ENCODE measurements at places on chromosomes 3 and 15.

DNA sequence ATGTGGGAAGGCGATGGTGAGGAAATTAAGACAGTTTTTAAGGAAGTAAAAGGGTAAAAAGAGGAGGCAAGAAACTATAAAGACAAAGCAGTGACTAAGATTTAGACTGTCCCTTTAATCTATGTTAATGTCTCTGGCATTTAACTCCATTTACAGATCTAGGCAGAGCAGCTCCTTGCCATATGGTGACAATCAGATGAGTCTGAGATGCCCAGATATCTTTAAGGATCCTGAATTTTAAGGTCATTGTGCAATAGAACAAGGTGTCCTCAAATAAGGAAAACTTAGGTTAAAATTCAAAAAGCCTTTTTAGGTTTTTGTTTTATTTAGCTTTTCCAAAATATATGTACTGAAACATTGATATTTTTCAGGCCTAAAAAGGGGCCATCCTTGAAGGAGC is 24.1 kb downstream of the RASGRP1 start:
- DNase-seq: no peak

GRCh38 chr3:49161808-49162530 is 4.2 kb downstream of the CCDC71 start:
- DNase-seq: no peak

DNA sequence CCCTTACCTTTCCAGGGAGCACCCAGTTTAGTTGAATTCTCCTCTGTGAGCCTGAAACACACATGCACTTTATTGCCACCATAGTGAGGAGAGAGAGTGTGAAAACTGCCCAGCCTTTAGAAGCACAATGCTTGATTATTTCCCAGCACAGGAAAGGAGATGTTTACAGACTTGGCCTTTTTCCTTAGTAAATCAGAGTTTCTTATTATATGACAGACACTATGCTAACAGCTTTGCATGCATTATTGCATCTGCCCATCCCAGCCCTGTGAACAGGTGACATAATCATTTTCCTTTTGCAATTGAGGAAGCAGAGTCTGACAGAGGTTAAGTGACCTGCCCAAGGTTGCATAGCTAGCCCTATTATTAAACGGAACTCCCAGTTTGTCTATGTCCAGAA is 36.5 kb downstream of the CAPN3 start:
- DNase-seq: no peak

GRCh38 chr15:39486621-39487457 is 94.0 kb upstream of the THBS1 start:
- DNase-seq: no peak

DNA sequence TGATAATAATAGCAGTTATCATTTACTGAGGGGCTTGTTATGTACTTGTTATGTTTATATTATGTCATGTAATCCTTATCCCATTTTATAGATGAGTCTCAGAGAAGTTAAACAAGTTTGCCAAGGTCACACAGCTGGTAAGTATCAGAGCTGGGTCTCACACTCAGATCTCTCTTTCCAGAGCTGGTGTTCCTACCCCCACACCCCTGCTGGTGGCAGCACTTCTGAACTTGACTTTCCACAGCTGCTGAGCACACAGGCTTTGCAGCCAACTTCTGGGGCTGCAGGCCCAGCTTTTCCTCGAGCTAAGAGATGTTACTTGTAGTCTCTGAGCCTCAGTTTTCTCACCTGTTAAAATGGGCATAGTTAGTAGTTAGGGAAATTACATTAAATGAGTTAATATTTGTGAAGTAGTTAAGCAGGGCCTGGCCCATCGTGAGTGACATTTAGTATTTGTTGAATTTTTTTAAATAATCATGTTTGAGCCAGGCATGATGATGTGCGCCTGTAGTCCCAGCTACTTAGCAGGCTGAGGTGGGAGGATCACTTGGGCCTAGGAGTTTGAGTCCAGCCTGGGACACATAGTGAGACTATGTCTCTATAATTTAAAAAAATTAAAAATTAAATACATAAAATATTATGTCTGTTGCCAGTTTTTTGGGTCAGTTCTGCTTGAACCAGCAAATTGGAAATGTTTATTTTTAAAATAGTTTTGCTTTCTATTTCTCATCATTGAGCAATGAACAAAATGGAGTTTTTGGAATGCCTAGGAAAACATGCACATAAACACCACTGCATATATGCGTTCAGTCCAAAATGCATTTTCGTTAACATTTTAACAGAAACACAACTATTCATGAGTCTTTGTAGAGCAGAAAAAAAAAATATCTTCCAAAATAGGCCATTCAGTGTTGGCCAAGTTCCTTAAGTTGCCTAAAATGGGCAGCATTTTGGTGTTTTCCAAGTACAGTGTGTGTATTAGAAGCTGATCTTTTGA is 87.3 kb downstream of the SMAD6 start:
- DNase-seq: no peak

- no peak for DNase-seq
Observed at GRCh38 chr15:63708126-63708772, 111.1 kb downstream of the FBXL22 start.

Data from stimulated activated CD8-positive, alpha-beta memory T cell treated with anti-CD3 and anti-CD28 coated beads, Interleukin-4, amount 100 ng/mL, for 24 hours (primary cell).